ENCODE measurements at places on chromosomes 11 and 22.

DNA sequence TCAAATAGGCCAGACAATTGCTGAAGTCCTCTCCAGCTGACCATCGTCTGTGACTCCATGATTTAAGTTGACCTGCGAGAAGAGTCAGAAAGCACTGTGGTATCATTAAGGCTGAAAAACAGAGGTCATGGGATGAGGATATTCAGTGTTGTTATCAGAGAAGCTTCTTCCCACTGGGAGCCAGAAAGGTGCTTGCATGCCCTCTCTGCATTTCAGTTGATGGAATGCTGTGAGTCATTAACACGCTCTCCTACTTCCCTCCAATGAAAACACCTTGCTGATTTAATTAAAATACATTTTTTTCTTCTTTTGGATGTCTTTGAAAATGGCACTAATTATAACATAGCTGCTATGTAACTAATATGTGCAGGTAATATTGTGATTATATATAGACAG is 667.0 kb downstream of the NTM start:
- no peak for DNase-seq

GRCh38 chr22:37681001-37681424 is 5.1 kb upstream of the NOL12 start:
- no peak for DNase-seq

DNA sequence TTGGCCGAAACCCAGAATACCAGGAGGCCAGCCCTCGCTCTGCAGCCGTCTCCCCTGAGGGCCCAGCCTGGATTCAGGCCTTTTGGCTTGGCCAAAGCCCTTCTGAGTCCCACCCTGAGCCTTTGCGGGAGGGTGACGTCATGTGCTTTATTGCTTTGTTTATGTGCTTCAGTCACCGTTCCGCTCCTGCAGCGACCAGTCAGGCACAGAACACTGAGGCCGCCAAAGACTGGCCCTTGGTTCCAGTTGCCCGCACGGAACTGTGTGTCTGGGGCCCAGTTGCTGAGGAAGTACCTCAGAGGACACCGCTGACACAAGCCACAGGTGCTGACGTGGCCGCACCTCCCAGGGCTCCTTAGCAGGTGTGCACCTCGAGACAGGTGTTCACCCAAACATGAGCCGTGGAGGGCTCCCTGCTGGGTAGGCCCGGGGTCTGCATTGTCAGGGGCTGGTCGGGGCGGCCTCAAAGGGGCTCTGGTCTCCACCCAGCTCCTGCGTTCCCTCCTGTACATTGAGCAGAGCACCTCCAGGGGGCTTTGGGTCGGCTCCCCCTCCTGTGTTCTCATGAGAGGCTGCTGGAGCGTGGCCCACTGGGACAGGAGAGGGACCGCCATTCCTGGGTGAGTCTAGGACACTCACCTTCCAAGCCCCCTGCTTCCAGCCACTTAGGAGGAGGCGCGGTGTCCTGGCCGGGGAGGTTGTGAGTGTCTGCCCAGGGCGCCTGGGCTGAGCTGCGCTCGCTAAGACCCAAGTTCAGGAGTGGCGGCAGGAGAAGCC is 376.8 kb downstream of the TBC1D22A start:
- no peak for DNase-seq

DNA sequence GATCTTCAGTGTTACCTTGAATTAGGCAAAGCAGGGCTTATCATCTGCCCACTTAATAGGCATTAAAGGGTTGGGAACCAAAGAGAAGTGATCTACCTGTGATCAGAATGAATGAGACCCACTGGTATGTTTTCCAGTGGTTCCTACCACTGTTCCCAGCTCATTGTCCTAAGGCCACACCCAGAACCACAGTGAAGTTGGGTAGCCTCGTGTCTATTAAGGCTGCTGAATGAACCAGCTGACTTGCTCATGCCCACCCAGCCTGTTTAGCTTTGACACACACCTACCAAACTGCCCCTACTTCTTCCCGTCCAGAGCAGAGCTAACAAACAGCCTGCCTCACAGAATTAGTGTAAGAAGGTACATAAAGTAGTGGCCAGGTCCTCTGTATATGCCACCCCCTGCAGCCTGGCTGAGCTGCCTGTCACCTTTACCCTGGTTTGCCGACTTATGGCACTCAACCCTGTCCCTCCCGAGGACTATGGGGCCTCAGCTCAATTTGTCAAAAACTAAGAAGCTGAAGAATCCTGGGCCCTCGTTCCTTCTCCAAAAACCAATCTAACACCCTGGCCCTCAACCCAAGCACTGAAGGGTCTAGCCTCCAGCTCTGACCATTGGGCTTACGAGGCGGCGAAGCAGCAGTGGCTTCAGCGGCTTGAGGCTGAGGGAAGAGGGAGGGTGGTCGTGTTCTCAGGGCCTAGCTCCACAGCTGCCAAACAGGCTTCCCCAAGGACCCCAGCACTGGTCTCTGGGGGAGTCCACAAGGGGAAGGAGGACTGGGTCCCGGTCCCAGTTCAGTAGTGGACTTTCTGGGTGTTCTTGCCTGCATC is 9.8 kb downstream of the UCP2 start:
- DNase-seq: no peak

GRCh38 chr22:30250661-30251267 is 4.2 kb upstream of the LIF start:
- DNase-seq: no peak

- no peak for DNase-seq
These were observed 44.8 kb upstream of the TUB start for GRCh38 chr11:8036002-8036802.

GRCh38 chr11:61912530-61912898 is 4.9 kb downstream of the RAB3IL1 start:
- no peak for DNase-seq

- DNase-seq: no peak
These were observed 66.5 kb downstream of the IGF2 start for GRCh38 chr11:2072551-2073261.

DNA sequence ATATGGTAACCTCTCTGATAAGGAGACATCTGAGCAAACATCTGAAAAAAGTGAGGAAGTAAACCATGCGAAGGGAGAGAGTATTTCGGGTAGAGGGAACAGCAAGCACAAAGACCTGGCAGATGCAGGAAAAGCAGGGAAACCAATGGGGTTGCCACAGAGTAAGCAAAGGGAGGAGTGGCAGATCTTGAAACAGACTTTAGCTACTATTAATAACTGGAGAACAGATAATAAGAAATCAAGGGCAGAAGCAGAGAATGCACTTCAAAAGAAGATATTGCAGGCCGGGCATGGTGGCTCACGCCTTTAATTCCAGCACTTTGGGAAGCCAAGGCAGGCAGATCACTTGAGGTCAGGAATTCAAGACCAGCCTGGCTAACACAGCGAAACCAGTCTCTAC is 18.1 kb downstream of the MRTFA start:
- DNase-seq: no peak

- DNase-seq: no peak
These were observed 108.4 kb downstream of the GGTLC2 start for GRCh38 chr22:22752556-22753477.

DNA sequence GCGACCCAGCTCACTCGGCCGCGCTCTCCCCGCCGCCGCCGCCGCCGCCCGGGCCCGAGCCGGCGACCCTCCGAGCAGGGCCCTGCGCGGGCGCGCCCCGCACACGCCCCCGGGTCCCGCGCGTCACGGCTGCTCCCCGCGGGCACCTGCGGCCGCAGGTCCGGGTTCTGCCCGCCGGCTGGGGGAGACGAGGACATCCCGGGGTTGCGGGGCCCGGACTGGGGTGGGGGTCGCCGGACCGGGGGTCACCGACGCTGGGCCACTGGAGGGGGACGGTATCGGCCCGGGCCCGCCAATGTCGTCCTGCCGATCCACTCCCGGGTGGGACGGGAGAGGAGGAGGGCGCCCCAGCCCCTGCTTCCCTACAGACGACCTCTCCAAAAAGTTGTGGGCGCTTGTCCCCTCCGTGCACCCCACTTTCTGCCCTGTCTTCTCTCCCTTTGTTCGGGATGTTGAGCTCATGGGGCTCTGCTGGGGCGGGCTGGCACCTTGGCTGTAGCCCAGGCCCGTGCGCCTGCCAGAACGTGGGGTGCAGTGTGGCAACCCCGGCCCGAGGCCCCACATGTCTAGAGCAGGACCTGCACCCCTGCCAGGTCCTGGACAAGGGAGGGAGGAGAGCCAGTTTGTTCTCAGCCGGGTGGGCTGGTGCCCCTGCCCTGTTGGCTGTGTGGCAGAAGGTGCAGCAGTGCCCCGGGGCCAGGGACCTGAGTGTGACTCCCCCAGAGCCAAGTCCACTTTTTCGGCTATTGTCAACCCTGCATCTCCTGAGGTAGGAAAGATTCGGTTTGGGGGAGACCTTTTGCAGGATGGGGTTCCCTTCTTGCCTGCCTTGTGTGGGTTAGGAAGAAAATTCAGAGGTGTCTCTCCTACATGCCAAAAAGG is 40.2 kb upstream of the CELSR1 start:
- no peak for DNase-seq

- peak; percentile 31 for DNase-seq
These were observed 16.1 kb downstream of the CPT1A start for GRCh38 chr11:68825571-68825970.

DNA sequence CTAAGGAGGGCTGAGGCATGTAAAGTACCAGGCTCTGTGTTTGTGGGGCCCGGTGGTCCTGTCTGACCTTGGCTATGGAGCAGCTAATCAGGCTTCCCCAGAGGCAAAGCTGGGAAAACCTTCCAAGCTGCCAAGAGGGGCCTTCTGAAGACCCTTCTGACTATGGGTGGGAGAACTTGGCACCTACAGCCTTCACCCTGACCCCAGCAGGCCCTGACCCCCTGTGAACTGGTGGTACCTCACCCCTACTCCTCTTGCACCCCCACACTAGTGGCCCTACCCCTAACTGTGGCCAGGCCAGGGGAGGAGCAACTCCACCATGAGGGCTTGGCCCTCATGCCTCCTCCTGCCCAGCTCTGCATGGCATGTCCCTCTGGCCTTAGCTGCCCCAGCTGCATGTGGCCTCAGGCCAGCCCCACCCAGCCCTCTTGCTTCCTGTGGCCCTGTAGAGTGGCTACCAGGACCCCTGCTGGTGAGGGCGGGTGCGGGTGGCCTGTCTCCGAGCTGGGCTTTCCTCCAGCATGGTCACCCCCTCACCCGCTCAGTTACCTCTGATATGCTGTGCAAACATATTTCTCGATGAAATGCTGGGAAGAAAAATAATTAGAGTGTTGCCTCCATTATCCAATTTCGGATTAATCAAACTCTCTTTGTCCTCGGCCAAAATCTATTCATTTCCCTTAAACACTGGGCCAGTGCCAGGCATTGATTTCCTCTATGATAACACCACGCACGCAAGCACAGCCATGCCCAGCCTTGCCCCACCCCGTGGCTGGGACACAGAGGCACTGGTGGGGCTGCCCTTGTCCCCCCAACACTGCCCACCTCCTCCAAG is 7.5 kb downstream of the GNAZ start:
- DNase-seq: no peak

- DNase-seq: no peak
These were observed 13.1 kb downstream of the LARGE2 start for GRCh38 chr11:45935349-45936064.

- no peak for DNase-seq
These were observed 305.7 kb downstream of the BLID start for GRCh38 chr11:121810291-121810690.

GRCh38 chr11:45772986-45773785 is 31.8 kb upstream of the SLC35C1 start:
- no peak for DNase-seq

DNA sequence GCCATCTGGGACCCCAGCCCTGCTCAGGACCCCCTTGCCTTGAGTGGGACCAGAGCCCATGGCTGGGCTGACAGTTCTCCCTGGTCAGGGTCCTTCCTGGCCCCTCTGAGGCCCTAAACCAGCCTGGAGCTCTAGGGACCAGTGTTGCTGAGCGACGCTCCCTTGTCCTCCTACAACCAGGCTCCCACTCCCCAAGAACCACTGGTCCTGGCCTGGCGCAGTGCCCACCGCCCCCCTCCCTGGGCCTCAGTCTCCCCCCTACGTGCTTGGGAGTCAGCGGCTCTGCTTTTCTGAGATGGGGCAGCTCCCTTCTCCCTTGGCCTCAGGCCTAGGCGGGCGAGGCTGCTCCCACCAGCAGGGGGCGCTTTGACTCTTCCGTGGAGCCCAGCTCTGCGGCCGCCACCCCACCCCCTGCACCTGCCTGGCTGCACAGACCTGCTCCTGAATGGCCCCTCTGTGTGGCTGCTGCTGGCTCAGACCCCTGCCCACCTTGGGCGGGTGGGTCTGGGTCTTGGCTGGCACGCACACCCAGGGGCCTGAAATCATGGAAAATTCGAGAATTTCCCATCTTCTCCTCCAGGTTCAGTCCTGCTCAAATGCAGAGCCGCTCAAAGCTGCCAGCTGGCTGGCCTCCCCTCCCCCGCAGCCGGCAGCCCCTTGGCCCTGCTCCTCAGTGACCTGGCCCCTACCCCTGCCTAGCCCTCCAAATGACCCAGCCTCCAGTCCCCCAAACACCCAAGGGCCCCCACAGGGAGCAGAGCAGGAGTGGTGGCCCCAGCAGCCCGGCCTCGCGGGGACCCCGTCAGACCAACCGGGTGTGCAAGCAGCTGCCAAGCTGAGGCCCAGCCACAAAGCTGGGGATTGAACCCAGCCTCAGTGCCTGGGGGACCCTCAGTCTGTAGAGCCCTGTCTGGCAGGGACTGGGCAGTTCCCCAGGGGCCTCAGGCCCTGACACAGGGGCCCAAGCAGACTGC is 9.1 kb downstream of the PRR33 start:
- peak; percentile 46 for DNase-seq

GRCh38 chr11:26801601-26802000 is 79.7 kb upstream of the SLC5A12 start:
- DNase-seq: no peak

GRCh38 chr22:25816522-25817059 is 74.6 kb downstream of the MYO18B start:
- DNase-seq: no peak

- DNase-seq: no peak
These were observed 2.3 kb downstream of the AP5B1 start for GRCh38 chr11:65778431-65778900.

DNA sequence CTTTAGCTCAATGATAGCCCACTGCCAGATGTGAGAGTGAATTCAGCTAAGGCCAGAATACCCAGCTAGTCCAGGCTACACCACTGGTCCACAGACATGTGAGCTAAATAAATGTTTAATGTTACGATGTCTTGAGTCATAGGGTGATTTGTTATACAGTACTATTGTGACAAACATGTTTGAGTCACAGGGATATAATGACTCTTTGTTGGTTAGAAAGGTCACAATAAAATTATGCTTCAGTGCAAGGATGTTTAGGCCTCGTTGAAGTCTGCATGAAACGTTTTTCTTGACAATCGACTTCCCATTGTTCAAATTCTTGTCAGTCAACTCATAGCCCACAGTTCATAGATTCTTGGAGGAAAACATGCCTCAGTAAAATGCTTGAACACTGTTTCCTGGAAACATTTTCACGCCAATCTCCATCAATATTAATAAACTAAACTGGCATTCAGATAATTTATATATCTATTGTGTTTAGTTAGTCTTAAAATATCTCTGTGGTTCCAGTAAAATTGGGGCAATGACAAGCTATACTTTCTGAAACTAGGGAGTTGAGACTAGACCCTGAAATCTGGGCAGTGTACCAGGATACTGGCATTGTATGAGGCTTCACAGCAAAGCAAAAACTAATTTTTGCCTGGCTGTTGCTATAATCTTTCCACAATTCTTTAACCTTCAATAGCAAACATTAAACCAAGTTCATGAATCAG is 650.8 kb upstream of the KIRREL3 start:
- no peak for DNase-seq

GRCh38 chr22:48832592-48832991 is 995.1 kb downstream of the BRD1 start:
- DNase-seq: no peak
